ENCODE measurements at places on chromosomes 4 and X. TPM values are rescaled to one million over a fixed set of nuclear protein-coding genes. Genes with fewer than 3 reads are reported as not detected.

Gene CXorf51A
- not detected for total RNA-seq

Gene ZNF157
- total RNA-seq: not detected

Gene FREM3
- total RNA-seq: not detected

Gene P2RY8
- not detected for total RNA-seq

Gene TRIM2
- 0.76 TPM for total RNA-seq

Gene TEX13B
- total RNA-seq: not detected

Gene GPRIN3
- 4.1 TPM for total RNA-seq

Gene HSD17B11
- total RNA-seq: 40.3 TPM

Gene SAGE1
- total RNA-seq: not detected

Gene CLTRN
- 0.90 TPM for total RNA-seq

Gene SUPT20HL2
- not detected for total RNA-seq

Gene MTNR1A
- total RNA-seq: 0.49 TPM
